NCI-H510A (cell line): ENCODE measurements at places on chromosomes 11 and 22.
A peak's percentile ranks its signal among the peaks of the same experiment; 100 is the strongest.

DNA sequence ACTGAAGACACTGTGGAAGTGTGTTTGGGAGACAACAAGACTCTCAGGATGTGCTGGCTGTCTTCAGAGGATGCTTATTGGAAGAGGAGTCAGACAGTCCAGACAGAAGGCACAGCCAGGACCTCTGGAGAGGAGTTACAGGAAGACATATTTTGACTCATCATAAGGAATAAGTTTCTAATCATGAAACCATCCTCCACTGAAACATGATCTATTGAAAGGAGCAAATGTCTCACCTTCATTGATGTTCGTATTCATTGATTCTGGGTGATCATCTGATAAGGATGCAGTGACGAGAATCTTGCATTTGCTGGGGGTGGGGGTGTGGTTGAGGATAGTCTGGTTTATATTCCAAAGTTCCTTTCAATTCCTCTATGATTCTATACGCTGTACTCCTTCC, 2.5 kb upstream of the CXCR5 start:
- no peak for DNase-seq

DNA sequence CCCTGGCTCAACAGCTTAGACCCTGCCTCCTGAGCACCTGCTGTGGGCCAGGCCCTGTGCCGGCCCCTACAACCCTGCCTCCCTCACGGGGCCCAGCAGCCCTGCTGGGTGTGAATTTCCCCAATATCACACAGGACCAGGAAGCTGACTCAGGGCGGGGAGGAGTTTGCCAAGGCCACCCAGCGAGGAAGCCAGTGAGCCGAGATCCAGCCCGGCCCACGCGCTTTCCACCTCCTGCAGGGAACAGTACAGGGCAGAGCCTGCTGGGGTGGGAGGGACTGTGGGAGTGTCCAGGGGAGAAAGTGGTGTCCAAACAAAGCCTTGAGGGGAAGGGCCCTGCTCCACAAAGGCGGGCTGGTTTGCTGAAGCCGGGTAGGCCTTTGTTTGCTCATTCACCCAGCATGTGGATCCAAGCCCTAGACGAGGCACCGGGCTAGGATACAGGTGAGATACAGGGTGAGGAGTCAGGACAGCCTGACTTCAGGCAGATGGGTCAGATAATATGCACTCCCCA, 26.8 kb downstream of the RPL3 start:
- DNase-seq, result peak; percentile 58

DNA sequence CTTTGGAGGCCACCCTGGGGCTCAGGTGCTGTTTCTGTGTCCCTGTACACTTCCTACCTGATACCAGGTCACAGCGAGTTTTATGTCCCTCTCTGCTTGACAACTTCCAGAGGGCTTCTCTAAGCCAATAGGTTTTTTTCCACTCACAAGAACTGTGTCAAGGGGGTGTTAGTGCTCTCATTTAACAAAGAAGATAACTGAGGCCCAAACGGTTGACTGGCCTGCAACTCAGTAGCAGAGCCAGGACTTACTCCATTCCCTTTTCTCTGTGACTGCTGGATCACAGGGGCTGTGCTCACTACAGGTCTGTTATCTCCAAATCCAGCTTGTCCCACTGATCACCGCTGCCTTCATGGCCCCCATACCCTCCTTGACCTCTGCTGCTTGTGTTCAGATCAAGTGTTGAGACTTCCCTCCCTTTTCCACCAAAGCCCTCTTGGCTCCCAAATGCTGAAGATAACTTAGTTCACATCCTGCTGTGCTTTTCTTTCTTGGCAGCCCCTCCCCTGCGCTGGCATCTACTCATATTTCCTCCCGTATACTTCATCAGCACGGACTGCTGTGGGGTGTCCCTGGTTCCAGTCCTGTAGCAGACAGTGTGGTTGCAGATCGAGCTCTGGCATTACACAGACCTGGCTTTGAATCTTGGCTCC, 41.3 kb downstream of the POU2F3 start:
- DNase-seq, result no peak

GRCh38 chr11:115930291-115930690, 426.1 kb upstream of the CADM1 start:
- no peak for DNase-seq

DNA sequence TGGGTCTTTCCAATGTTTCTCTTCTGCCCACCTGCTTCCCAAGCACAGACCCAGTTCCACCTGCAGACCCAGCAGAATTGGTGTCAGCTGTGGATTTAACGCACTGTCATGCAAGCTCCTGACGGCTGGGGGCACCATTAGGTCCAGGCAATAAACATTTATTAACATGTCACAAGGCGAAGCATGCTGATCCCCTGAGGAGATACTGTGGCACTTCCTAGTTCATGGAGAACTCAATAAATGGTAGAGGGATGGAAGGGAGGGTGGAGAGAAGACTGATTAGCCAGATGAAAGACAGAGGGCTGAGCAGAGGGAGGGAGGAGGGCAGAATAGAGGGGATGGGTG, 68.3 kb upstream of the TSPAN18 start:
- DNase-seq, result no peak

DNA sequence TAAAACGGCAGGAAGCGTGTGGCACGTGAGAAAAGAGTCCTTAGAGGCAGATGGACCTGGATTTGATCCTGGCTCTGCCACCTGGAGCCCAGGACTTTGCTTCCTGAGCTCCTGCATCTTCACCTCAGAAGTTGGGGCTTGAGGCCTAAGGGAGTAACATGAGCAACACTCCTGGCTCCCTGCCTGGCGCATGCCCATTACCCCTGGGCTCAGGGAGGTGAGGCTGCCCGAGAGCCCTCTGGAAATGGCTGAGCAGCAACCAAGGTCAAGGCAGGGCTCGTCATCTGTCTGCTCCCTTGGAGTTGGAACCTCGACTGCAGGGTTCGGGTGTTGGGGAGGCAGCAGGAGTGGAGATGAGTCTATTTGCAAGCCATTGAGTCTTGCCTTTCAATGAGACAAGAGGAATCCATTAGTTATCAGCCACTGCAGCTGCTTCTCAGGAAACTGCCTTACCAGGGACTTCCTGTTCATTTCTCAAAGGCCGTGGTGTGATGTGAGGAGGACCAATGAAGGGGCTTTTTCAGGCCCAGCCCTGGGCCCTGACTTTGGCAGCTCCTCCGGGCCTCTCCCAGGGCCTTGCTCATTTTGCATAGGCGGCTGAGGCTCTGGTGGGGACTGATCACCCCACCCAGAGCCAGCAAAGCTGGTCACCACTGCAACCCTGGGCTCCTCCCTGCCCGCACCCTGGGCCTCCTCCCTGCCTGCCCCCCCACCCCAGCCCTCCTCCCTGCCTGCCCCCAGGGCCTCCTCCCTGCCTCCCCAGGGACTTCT, 6.4 kb downstream of the FADS2 start:
- no peak for DNase-seq

DNA sequence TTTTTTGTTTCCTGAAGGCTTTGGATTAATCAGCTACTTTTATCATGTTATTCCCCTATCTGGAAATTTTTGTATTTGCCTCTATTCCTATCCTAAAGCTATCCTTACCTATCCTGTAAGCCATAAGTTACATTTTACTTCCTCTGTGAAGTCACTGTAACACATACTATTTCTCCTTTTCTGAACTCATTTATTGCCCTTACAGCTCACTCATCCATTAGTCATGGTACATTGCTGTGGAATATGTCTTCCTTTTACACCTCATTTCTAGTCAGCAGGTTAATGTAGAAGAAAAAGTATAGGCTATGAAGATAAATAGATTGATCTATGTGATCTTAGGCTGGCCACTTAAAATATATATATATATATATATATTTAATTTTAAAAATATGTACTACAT, 28.0 kb downstream of the SWAP70 start:
- no peak for DNase-seq

- DNase-seq, result no peak
Observed at GRCh38 chr11:122681735-122682134, 26.2 kb downstream of the UBASH3B start.

GRCh38 chr22:49933236-49934159, 15.1 kb downstream of the CRELD2 start:
- DNase-seq, result no peak

DNA sequence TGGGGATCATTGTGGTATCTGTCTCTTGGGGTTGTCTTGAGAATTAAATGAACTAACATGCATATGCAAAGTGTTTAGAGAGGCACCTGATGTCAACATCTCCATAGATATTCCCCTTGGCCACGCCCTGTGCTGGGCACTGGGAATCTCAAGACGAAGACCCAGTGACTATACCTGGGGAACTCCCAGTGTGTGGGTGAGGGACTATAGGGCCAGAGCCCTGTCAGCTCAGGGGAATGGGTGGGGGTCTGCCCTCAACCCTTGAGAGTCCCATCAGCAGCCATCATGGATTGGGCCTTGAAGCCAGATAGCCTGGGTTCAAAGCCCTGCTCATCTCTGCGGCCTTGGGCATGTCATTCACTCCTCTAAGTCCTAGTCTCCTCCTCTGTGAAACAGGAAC, 21.6 kb upstream of the LMO1 start:
- DNase-seq, result no peak

GRCh38 chr11:10309163-10310093, 4.6 kb downstream of the ADM start:
- DNase-seq, result no peak

GRCh38 chr22:46595545-46595944, 24.6 kb upstream of the GRAMD4 start:
- DNase-seq, result no peak

DNA sequence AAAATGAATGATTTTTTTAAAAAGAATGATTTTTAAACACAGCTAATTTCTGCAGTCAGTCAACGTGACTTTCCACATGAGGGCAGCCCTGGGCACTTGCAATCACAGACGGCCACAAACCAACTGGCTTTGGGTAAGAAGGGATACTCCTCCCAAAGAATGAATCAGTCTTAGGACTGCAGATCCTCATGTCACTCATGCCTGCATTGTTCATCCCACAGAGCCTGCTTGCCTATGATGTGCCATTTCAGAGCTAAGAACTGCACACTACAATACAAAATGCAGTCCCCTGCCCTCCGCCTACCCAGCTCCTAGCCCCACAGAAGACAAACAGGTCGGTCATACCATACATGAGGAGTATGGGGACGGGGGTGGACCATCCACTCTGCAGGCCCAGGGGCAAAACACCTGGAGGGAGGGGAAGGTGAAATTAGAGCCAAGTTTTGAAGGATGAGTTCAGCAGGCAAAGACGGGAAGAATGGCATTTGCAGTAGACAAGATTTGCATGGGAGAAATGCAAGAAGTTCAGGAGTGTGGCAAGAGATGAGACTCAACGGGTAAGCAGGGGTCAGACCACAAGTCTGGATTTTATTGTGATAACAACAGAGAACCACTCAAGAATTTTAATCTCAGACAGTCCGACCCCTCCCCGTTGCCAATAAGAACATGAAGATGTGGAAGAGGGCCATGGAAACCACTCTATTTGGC, 24.7 kb downstream of the PACSIN2 start:
- DNase-seq, result no peak

DNA sequence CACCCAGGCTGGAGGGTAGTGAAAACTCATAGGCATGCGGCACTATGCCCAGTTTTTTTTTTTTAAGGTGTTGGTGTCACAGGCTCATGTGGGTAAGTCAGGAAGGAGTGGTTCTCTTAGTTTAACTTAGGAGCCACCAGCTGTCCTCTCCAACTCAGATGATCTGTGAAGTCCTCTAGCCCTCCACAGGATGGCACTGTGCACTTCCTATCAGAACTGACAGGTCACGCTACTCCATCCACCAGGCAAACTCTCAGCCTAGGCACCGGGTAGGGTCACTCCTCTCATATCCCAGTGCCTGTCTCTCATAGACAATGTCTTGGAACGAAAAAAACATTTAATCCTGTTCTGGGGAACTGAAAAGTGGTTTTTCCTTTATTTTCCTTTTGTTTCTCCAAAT, 16.5 kb downstream of the NAP1L4 start:
- DNase-seq, result no peak

GRCh38 chr22:38177044-38177443, 4.6 kb downstream of the PLA2G6 start:
- no peak for DNase-seq

GRCh38 chr22:18970176-18970947, 34.3 kb upstream of the PRODH start:
- no peak for DNase-seq

- DNase-seq, result no peak
Observed at GRCh38 chr11:47987781-47988180, 7.4 kb downstream of the PTPRJ start.

GRCh38 chr11:10899121-10899830, 41.4 kb upstream of the ZBED5 start:
- no peak for DNase-seq

GRCh38 chr11:132564091-132564885, 968.0 kb downstream of the OPCML start:
- no peak for DNase-seq

- no peak for DNase-seq
Observed at GRCh38 chr22:35314161-35314942, 14.7 kb downstream of the TOM1 start.

DNA sequence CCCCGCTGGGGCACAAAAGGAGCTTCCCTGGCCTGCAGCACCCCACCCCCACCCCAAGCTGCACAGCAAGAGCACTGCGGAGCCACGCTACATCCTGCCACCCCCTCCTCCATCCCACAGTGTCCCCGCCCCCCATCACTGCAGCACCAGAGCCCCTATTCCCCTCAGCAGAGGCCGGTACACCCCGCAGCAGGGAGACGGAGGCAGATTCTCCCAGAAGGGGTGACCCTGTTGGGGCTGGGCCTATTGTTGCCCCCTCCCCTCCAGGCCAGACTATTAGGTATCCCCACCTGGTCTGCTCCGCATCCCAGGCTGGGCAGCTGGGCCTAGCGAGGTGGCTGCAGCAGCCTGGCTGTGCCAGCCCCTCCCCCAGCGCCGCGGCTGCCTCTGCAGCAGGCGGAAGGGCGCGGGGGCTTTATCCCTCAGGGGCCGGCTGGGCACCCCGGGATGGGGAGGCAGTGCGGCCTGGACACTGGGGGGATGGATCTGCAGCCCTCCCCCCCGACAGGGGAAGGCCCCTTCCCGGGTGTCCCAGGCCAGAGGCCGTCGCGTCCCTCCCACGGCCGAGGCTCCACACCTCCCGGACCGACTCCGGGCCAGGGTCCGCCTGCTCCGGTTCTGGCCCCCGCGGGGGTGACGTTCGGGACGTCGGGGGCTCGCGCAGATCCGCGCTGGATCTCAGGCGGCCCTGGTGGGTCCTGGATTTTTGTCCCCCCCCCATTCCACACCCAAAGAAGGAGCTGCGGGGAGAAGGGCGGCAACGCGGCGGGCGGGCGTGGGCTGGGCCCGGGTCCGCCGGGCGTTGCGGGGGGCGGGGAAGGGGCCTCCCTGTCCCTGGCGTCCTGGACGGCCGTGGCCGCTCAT, 943 bp downstream of the DUSP8 start:
- DNase-seq, result no peak
